HS-27A (cell line): ENCODE measurements at places on chromosomes 16 and 17.

- no peak for DNase-seq
These were observed 112.4 kb upstream of the NOL11 start for GRCh38 chr17:67605256-67605912.

- no peak for DNase-seq
These were observed 31.0 kb downstream of the MBTPS1 start for GRCh38 chr16:84085773-84086172.

DNA sequence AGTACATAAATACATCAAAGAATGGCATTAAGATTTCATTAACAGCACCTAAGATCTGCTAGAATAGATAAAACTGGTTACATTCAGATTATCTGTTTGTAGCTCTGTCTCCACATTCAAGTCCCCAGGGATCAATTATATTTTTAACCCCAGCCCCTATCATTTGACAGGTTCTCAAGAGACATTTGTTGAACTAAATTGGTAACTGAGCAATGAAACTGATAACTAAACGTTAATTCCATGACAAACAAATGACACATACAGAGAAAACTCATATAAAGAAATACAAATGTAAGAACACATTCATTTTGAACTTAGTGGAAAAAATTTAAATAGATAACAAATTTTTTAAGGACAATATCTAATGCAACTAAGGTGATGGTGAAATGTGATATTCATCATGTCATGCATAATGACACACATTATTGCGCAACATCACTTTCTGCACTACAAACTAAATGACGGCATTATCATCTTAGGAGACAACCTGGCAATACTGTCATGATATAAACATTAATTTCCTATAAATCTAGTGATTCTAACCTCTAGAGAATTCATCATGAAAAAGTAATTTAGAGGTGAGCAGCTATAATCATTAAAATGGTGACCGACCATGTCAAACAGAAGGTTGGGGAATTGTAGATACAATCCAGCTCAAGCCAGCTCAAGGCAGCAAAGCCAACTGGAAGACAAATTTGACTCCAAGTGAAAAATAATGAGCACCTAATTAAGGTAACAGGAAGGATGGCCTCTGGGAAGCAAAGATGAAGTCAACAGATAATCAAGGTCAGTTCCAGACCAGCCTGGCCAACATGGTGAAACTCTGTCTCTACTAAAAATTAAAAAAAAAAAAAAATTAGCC lies 9.5 kb downstream of the ARHGAP17 start:
- no peak for DNase-seq

DNA sequence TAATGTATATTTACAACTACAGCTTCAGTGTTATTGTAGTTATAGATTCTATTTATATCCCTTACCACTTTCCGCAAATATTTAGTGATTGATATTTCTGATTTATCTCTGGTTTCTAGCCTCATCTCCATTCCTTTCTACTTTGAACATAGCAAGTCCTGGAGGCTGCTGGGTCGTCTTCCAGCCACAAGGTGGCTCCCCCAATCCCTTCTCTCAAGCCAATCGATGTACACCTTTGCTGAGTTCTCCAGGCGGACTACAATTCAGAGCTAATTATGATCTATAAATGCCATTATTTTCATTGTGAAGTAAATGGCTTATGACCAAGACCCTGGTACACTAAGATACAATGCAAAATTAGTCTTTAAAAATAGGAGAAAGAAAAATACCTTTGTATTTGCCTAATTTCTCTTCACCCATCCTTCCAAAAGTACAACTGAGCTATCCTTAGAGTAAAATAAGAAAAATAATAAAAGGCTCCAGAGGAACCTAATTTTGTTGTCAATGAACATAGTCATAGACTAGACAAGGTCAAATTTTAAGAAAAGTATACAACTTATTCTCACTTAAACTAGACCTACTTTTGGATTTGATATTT lies 122.1 kb downstream of the SKAP1 start:
- peak; percentile 17 for DNase-seq

DNA sequence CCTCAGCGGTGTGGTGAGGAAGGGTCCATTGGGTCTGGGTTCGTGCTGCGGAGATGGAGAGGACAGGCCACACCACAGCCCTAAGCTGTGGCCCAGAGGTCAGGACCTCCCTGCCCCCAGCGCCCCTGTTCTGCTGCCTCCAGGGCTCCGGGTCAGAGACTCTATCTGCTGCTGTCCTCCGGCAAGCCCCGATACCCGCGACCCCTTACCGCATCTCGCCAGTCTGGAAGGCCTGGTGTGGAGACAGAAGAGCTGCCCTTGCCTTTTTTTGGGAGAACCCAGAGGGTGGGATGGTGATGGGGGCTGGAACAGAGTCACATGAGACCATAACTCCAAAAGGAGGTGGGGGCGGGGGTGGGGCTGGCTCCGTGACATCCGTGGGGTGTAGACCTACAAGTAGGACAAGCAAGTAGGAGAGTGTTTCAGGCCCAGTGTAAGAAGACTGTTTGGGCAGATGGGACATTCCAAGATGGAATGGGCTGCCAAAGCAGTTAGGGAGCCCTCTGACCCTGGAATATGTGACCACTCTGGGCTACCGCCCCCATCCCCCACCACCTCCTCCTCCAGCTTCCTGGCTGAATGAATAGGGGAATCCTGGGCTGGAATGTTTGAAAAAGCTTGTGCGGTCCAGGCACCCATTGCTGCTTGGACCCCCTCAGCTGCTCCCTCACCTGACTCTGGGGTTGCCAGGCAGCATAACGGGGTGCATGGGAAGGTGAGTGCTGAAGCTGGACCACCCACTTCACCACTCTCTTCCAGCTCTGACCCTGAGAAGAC lies 1.4 kb downstream of the XYLT2 start:
- DNase-seq: no peak

- no peak for DNase-seq
These were observed 21.1 kb downstream of the IL4R start for GRCh38 chr16:27334838-27335237.

DNA sequence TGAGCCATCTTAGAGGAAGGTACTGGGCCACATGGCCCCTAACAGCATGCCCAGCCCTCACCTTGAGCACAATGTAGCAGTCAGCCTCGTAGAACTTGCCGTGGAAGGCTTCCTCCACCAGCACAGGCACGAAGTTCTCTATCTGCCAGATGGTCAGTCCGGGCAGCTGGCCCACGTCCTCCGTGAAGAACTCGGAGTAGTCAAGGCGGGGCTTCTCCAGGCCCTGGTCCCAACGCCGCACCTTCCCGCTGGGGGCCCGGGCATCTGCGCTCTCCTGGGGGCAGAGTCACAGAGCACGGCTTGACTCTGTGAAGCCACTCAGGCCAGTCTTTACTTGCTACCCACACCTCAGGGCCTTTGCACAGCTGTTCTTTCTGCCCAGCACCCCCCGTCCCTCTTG lies 7.3 kb downstream of the FLII start:
- no peak for DNase-seq

GRCh38 chr17:57750895-57751294 lies 5.8 kb upstream of the CCDC182 start:
- DNase-seq: no peak

DNA sequence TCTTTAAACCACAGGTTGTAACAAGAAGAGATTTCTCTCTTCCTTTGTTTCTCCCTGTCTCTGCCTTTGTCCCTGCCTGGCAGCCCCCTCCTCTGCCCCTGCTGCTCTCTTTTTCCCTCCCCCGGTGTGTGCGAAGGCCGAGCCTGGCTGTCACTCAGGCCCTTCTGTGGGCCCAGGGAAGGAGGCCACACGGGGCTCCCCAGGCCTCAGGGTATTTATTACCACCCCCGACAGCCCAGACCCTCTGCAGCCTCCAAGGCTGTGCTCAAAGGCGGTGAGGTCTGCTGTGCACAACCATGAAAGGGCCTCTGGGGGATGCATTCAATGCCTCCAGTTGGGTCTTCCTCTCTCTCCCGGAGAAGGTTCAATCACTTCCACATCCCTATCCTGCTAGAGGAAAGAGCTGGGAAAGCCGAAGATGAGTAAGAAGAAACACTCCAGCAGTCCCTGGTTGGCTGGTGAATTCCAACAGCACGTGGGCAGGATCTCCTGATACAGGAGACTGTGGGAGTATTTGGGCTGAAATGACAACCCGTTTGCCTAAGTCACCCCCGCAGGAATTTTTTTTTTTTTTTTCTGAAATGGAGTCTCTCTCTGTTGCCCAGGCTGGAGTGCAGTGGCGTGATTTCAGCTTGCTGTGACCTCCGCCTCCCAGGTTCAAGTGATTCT lies 34.2 kb downstream of the ZNF423 start:
- no peak for DNase-seq

DNA sequence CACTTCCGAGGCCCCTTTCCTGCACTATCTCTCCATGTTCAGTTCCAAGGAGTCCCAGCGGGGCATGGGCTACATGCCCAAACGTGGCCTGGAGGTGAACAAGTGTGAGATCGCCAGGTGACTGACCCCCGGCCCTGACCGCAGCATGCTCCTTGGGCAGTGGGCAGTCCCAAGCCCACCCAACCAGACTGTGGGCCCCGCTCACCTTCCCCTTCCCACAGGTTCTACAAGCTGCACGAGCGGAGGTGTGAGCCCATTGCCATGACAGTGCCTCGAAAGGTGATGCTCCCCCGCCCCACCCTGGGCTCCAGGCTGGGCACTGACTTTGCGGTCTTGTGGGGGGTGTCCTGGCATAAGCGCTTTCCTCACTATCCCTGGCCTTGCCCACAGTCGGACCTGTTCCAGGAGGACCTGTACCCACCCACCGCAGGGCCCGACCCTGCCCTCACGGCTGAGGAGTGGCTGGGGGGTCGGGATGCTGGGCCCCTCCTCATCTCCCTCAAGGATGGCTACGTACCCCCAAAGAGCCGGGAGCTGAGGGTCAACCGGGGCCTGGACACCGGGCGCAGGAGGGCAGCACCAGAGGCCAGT lies 4.7 kb downstream of the CORO1A start:
- DNase-seq: no peak

DNA sequence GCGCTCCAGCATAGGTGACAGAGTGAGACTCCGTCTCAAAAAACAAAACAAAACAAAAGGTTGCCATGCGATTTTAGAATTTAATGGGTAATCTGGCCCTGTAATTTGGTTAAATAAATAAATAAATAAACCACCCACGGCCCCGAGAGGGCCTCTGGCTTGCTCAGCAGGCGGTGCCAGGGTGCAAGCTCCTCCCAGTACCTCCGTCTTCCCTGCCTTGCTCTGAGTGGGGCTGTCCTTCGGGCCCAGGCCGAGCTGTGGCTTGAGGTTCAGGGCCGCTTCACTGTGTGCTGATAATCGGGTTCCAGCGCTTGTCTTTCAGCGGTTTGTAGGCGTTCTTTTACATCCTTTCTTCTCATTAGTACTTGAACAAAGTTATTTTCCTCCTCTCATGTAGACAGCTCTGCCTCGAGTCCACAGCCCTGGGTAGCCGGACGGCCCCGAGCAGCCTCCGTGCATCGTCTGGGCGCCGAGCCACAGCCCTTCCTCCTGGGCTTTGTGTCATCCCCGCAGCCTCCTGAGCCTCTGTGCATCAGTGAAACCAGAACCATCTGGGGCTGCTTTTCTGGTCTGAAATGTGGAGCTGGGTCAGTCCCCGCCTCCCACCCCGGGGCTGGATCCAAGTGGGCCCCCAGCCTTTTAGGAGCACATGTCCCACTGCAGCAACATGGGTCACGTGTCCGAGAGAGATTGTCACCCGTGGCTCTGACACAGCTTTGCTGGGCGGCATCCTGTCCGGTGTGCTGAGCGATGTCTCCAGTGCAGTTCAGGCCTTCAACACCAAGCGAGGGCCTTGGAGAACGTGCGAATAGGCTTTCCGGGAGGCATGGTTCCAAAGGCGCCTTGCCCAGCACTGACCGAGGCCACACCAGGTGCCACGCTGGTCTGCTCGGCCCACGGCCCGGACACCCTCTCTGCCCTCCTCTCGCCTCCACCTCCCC lies 157.4 kb upstream of the CHMP6 start:
- DNase-seq: no peak

- DNase-seq: no peak
These were observed 2.9 kb upstream of the CARMIL2 start for GRCh38 chr16:67641779-67642708.

- DNase-seq: no peak
These were observed 17.2 kb upstream of the ADGRG1 start for GRCh38 chr16:57611181-57611580.

GRCh38 chr17:41060052-41060604 lies at the start of gene KRTAP2-3:
Gene KRTAP2-3, minus strand, starts transcription at chr17:41060114. Its CDS starts 64 bp downstream, at chr17:41060050.
- peak; percentile 88 for DNase-seq

- DNase-seq: no peak
These were observed 10.0 kb downstream of the CMC2 start for GRCh38 chr16:80996688-80997138.

DNA sequence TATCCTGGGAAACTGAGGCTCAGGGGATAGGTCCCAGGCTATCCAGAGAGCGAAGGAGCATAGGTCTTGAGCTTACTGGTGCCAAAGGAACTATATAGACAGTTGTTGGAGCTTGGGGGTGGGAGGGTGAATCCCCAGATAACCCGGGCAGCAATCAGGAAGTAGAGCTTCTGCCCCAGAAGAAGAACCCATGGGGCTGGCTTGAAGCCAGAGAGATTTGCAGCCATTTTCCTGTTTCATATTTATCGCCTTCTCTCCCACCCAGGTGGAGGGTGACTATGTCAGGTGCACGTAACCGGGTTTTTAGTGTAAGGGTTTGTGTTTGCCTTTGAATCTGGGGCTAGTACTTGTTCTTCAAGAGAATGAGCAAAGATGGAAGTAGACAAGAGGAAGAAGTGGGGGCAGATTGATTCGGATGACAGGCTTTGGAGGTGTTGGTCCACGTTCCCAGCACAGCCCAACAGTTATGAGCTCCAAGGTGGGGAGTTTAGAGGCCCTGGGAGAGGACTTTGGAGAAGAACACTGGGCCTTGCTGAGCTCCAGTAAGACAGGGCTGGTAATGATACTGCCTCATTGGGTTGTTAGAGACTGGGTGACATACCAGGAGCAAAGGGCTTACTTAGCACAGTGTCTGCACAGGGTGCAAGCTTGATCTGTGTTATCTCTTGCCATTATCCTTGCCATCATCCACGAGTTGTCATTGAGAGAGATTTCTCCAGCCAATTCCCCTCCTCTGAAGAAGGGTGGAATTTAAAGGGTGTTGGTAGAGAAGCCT lies 145.6 kb downstream of the CCDC182 start:
- DNase-seq: no peak

DNA sequence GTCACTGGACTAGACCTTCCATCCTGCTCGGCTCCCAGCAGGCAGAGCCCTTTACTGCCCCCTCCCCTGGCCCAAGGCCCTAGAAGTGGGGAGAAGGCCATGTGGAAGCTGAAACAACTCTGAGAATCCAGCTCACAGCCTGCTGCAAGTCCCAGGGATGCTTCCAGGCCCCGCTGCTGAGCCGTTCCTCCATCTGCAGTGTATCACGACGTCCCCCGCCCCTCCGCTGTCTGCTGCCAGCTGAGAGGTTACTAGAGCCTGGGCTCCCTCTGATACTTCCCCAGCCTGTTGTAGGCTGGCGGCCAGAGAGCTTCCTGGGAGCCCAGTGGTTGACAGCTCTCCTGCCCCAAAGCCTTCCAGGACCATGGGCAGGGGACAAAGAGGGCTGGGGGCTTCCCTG lies 118.2 kb downstream of the MGAT5B start:
- DNase-seq: no peak
